ENCODE measurements at places on chromosomes 5 and 9.

DNA sequence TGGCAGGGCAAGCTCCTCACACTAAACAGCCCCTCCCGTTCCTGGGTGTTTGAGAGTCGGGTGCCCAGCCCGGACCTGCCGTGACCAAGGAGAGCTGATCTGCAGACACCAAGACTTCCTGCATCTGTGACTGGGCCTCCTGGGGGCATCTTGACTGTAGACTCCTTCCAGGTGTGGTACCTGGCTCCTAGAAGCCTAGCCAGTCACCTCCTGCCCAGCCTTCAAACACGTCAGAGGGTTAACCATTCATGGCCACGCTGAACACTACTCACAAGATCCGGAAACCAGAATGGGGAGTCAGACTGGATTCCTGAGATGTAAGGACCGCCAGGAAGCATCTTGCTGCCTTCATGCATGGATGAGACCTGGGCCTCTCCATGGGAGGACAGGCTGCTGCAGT lies 3.7 kb upstream of the LCN2 start:
- ATAC-seq, result no peak

GRCh38 chr5:179271821-179272325 lies 73.4 kb downstream of the ADAMTS2 start:
- no peak for ATAC-seq

DNA sequence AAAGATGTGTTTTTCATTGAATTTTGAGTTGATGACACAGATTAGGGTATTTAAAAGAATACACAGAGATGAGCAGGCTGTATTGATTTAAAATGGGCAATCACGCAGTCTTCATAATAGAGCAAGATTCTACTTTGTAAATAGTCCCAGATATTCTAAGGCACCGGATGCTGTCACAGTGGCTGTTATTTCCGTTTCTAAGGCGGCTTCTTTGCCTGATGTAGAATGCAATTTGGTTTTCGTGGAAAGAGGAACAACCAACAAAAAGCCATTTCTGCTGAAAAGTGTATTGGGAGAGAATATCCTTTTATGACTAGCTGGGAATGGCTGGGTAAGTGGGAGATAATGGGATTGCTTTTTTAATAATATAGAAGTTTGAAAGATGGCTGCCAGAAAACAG lies 17.5 kb downstream of the PRKACG start:
- no peak for ATAC-seq

DNA sequence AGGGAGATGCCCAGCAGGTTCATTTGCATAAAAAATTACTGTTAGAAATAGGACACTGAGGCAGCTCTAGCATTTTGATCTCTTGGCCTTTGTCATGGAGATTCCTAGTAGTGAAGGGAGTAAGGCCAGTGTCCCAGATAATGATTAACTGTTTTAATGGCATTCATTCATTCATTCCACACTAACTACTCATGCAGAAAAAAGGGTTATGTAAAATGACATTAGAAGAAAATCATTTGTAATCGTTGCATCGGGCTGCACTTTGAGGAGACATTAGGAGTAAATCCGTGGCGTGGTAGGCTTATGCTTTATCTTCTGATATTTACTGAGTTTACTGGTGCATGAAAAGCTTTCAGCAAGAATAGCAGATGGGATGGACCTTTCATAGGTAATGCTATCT lies 82.6 kb upstream of the GRHPR start:
- ATAC-seq, result peak; percentile 36

DNA sequence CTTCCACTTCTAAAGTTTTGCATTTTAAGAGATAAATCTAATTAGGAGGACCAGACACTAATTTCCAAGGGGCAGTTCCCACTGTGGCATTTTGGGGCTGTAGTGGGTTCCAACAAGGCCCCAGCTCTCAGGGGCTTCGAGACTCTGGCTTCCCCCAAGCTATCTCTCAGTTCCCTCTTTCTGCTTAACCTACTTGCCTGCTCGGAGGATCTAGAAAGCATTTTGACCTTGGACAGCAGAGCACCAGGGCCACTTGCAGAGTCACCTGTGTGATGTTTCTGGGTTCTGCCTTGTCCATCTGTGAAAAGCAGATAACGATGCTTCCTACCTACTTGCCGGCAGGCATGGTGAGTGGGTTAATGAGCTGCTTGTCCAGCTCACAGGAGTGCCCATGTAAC lies 175.4 kb downstream of the MED10 start:
- ATAC-seq, result no peak

GRCh38 chr5:106956187-106956586 lies 714.5 kb downstream of the EFNA5 start:
- no peak for ATAC-seq

DNA sequence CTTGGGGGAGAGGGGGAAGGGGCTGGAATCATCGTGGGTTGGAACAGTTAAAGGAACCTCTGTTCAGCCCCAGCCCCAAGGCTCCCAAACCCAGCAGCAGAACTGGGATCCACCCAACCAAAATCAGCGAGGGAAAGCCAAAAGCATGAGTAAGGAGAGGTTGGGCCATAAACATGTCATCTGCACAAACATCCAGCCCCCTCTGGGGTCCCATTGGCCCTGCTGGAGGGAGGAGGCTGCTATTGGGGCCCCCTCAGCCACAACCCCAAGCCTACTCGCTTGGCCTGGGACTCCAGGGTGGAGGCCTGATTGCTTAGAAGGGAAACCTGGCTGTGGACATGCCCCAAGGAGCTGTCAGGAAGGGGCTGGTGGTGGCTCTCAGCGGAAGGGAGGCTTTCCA lies 154.9 kb downstream of the FGF18 start:
- ATAC-seq, result no peak

GRCh38 chr9:38018958-38019602 lies 49.9 kb downstream of the SHB start:
- no peak for ATAC-seq

DNA sequence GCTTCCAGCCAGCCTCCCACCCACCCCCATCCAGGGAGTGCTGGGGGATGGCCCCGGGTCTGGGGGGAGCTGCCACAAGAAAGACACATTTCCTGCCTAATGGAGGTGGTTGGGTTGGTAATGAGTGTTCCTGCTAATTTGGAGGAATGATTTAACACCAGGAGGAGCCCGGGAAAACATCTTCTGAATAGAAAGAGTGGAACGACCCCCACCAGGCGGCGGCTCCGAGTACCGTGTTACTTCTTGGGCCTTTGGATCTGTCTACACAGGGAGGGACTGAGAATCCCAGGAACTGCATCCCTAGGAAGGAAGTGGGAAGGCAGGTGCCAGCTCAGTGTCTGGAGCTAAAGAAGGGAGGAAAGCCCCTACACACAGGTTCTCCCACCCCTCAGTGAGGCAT lies 64.6 kb downstream of the TSPAN17 start:
- no peak for ATAC-seq

- no peak for ATAC-seq
These were observed 286.1 kb downstream of the RAB3C start for GRCh38 chr5:58868931-58869330.

GRCh38 chr9:117958726-117959125 lies 254.5 kb downstream of the TLR4 start:
- ATAC-seq, result no peak

DNA sequence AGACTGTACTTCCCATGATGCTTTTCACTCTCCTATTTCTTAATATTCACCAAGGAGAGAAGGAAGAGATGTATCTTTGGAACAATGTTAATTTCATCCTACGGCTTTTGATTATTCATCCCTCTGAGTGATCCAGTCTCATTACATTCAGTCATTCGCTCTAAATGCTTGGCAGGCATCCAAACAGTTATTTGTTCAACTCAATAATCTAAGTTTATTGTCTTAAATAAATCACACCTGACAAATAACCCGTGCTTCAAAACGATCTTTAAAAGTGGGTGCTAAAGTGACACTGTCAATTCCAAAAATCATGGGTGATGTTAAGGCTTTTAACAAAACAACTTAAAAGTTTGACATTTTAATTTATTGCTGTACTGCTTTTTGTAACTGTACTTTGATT lies 233.1 kb downstream of the RASEF start:
- peak; percentile 37 for ATAC-seq

DNA sequence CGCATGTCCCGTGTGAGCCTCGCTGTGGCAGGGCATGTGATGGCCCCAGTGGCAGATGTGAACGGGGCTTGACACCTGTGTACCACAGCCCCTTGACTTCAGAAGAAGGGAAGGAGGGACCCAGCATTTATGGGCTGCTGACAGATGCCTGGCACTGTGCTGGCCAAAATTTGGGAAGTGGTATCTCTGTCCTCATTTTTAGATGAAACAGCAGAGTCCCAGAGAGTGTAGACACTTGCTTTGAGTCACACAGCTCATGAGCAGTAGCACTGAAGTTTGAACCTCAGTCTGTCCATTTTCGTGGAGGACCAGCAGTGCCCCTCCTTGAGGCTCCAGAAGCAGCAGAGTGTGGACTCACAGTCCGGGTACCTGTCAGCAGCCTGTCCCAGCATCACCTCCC lies 16.5 kb downstream of the NEK6 start:
- no peak for ATAC-seq

DNA sequence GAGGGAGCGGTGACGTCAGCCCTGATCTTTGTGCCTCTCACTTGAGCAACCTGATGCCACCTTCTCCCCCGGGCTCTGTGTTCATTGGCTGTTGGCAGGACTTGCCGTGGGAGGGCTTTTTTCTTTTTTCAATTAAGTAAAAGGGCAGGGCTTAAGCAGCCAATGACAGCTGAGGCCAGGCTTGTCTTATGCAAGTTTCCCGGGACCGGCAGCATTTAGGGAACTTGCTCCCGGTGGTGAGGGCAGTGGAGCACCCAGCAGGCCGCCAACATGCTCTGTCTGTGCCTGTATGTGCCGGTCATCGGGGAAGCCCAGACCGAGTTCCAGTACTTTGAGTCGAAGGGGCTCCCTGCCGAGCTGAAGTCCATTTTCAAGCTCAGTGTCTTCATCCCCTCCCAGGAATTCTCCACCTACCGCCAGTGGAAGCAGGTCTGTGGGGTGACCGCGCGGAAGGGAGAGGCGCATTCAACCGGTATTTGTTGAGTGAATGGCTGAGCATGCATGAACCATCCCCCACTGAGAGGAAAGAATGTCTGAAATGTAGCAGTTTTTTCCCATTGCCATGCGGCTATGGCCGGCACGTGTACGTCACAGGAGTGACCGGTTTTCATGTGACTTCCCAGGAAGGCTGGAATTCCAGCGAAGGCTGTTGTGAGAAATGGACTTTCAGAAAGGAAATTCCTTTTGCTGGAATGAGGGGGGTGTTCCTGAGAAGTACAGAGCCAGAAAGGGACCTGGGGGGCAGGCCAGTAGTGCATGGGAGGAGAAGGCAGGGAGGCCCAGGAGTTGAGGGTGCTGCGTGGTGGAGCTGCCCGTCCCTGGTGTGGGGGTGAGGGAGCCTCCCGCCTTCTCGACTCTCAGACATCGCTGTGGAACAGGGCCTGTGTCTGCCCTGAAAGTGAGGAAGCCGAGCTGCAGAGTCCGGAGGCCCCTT lies 29.0 kb downstream of the PTGES2 start:
- peak; percentile 57 for ATAC-seq

- ATAC-seq, result no peak
These were observed 18.8 kb downstream of the MAP1B start for GRCh38 chr5:72125941-72126620.

DNA sequence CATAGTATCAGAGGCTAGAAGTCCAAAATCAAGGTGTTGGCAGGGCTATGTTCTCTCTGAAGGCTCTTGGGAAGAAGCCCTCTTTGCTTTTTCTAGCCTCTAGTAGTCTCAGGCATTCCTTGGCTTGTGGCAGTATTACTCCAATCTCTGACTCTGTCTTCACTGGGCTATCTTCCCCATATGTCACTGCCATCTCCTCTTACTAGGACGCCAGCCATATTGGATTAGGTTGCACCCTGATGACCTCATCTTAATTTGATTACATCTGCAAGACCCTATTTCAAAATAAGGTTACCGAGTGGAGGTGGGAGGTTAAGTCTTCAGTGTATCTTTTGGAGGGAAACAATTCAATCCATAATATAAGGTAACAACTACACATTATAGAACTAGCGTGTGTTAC lies 21.3 kb upstream of the EBF1 start:
- no peak for ATAC-seq

DNA sequence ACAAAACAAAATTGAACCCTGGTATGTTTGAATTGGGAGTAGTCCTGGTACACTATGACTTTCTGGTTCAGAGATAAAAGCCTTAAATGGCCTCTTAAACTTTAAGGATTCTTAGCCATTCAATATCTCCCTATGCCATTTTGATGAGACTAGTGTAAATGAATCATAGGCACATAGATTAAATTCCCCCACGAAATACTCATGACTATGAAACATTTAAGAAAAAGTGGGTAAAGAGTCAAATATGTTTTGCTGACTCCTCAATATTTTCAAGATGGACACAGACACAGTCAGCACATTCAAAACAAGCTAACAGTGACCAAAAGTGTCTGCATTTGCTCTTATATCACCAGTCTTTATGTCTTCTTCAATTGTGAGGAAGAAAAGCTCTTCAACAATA lies 278.3 kb downstream of the PDE4D start:
- ATAC-seq, result no peak

All from motor neuron (in vitro differentiated cells).